Muscle of leg (tissue), 16 donors: ENCODE measurements at places on chromosomes 13 and 19. TPM values are rescaled to one million over a fixed set of nuclear protein-coding genes. Genes with fewer than 3 reads are reported as not detected.
A peak's percentile ranks its signal among the peaks of the same experiment; 100 is the strongest.

KLK3 gene
- not detected for total RNA-seq

PDE4C gene
- total RNA-seq = 3.3 TPM

DNA sequence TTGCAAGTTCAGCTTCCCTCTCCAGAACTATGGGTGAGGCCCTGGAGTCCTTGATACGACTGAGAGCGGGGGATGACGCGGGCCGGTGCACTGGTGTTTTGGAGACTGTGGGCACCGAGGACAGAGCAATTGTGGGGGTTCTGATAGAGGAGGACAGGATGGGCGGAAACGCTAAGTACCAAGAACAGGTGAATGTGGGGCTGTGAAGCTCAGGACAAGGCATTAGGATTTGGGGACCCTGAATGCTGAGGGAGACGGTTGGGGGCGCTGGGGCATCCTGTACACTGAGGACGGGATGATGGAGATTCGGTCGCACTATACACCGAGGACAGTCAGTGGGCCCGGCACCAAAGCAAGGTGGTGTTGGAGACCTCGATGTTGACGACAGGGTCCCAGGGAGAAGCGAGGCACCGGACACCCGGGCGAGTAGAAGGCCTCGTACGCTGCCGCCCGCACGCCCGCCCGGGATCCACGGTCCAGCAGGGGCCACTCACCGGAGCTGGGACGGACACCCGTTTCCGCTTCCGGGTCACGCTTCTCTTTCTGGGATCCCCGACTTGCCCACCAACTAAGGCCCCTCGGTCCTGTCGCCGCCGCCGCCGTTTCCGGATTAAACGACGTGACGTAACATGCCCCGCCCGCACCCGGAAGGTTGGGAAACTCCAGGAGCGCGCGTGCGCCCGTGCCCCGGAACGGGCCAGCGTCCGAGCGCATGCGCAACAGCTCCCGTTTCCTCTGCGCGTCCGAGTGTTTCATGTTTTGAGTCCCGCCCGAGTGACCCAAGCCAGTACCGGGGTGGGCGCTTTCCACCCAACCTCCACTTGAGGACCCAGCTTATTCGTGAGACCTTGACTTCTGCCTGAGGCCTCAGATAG lies at the start of gene CHMP2A:
CHMP2A (minus strand) TSS at position 612 of the 875 bp plus-strand sequence. CDS start 893 bp downstream, outside the sequence.
- peak; percentile 98 for DNase-seq

- DNase-seq = no peak
These were observed 110.8 kb upstream of the C1QTNF9B start for GRCh38 chr13:24007979-24008620.

DNA sequence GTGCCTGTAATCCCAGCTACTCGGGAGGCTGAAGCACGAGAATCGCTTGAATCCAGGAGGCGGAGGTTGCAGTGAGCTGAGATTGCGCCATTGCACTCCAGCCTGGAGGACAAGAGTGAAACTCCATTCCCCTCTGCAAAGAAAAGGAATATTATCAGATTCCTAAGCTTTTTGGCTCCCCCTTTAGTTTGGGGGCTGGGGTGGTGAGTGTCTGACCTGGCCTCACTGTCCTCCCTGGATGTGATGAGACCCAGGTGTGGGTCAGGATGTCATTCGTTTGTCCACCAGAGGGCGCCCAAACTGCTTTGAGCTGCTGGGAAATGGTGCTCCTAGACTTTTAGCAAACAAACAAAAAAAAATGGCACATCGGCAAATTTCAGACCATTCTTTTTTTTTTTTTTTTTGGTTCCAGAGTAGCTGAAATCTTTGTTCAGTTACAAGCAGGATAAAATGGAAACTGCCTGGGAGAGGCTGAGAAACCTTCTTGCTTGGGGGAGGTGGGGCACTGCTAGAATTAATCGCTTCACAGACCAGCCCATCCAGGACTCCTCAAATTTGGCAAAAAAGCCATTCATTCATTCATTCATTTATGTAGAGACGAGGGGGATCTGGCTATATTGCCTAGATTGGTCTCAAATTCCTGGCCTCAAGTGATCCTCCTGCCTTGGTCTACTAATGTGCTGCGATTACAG lies 29.4 kb downstream of the SPC24 start:
- peak; percentile 86 for DNase-seq
